ENCODE measurements at places on chromosomes 12 and 14. TPM values are rescaled to one million over a fixed set of nuclear protein-coding genes. Genes with fewer than 3 reads are reported as not detected.
A peak's percentile ranks its signal among the peaks of the same experiment; 100 is the strongest.

TOMM20L gene
- total RNA-seq, result not detected

IAPP gene
- total RNA-seq, result not detected

SNAPC1 gene
- 5.5 TPM for total RNA-seq

SLC38A1 gene
- total RNA-seq, result 207 TPM

SERPINA5 gene
- not detected for total RNA-seq

DLGAP5 gene
- 84.8 TPM for total RNA-seq

TMEM179 gene
- total RNA-seq, result not detected

GRCh38 chr12:93375906-93376305 is 1.8 kb upstream of the NUDT4 start:
- peaks cover 21% of the 10 kb centered on the region for H3K4me1 ChIP-seq
- no peak overlapping the region for H3K4me3 ChIP-seq
- DNase-seq, result no peak
- H3K27ac ChIP-seq, result no peak overlapping the region
- peaks cover 4% of the 10 kb centered on the region for H3K36me3 ChIP-seq
- peaks cover 2% of the 10 kb centered on the region for H3K27me3 ChIP-seq

DNA sequence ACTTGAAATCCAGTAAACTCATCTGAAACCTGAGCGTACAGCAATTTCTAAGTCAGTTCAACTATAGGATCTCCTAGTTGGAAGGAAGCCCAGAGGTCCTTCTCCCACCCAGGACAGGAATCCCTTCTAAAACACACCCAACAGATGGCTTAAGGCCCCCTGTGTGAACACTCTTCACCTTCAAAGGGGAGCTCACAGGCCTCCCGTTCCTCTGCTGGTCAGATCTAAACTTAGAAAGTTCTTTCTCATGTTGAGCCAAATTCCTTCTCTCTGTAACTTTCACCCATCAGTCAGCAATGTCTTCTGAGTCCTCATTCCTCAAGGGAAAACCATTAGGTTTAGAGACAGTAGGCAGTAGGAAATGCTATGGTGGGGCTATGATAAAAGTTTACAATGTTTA is 355.2 kb downstream of the PCNX1 start:
- no peaks in the 10 kb centered on the region for H3K27me3 ChIP-seq
- peaks cover 22% of the 10 kb centered on the region for H3K36me3 ChIP-seq
- no peak overlapping the region for H3K27ac ChIP-seq
- DNase-seq, result no peak
- H3K4me3 ChIP-seq, result no peak overlapping the region

- no peaks in the 10 kb centered on the region for H3K36me3 ChIP-seq
- H3K4me3 ChIP-seq, result no peak overlapping the region
- no peaks in the 10 kb centered on the region for H3K27me3 ChIP-seq
- DNase-seq, result no peak
These were observed 32.0 kb downstream of the DCP1B start for GRCh38 chr12:1972260-1972659.

- no peak overlapping the region for H3K4me3 ChIP-seq
- H3K27me3 ChIP-seq, result no peaks in the 10 kb centered on the region
- no peak overlapping the region for H3K27ac ChIP-seq
- no peak for DNase-seq
These were observed 102.2 kb downstream of the TMX1 start for GRCh38 chr14:51342226-51342625.

GRCh38 chr12:126361804-126362203 is 1296.6 kb downstream of the AACS start:
- H3K4me3 ChIP-seq, result no peak overlapping the region
- DNase-seq, result no peak
- H3K36me3 ChIP-seq, result no peaks in the 10 kb centered on the region
- no peaks in the 10 kb centered on the region for H3K27me3 ChIP-seq

- H3K27me3 ChIP-seq, result no peaks in the 10 kb centered on the region
- H3K4me3 ChIP-seq, result peak overlapping the region; percentile 51
- no peaks in the 10 kb centered on the region for H3K36me3 ChIP-seq
- H3K27ac ChIP-seq, result peak overlapping the region; percentile 46
- H3K4me1 ChIP-seq, result peaks cover 12% of the 10 kb centered on the region
These were observed 250.5 kb upstream of the FKBP4 start for GRCh38 chr12:2544230-2544629.

DNA sequence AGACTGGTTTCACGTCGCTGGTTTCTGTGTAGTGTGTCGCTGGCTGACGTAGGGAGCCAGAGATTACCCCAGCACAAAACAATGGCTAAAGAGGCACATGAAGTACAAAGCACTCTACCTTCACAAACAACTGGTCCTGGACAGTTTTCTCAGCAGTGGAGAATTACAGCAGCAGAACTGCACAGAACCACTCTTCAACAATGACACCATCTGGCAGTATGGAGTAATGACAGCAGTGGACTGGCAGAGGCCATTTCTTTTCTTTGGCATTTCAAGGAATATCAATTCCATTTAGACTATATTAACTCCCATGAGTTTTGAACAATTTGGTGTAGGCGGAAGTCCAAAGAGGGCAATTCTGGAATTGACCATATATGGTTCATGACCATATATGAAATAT is 1074.1 kb downstream of the AACS start:
- no peak for DNase-seq
- no peak overlapping the region for H3K4me3 ChIP-seq
- no peaks in the 10 kb centered on the region for H3K4me1 ChIP-seq
- H3K27me3 ChIP-seq, result no peaks in the 10 kb centered on the region
- H3K27ac ChIP-seq, result no peak overlapping the region

DNA sequence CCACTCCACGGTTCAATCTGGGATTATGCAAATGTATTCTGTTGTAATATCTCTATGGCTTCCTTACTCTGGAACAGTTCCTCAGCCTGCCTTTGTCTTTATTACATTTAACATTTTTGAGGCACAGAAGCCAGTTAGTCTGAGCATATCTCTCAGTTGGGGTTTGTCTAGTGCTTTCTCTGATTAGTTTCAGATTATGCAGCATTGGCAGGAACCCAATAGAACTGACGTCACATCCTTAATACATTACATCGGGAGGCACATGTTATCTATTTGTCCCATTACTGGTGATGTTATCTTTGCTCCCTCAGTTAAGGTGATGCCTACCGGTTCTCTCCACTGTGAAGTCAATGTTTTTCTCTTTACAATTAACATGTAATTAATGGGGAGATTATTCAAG is 62.4 kb downstream of the PPM1A start:
- H3K4me1 ChIP-seq, result no peaks in the 10 kb centered on the region
- H3K27ac ChIP-seq, result no peak overlapping the region
- DNase-seq, result no peak
- H3K4me3 ChIP-seq, result no peak overlapping the region
- H3K27me3 ChIP-seq, result peaks cover 8% of the 10 kb centered on the region

DNA sequence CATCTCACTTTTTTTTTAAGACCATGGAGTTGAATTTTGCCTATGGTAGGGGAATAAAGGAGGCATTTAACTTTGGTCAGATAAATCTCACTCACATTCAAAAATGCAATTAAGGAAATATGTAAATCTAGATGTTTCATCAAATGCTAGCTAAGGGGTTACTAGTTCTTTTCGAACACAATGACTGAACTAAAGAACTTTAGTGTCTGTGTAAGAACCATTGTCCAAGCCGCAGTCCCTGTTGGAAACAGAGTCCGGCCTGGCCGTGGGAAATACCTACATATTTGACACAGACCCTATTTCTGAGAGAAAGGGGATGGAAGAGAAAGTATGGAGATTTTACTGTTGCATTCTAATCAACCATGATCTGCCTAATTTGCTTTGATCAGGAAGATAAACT is 17.4 kb downstream of the LGR5 start:
- H3K36me3 ChIP-seq, result no peaks in the 10 kb centered on the region
- no peak overlapping the region for H3K27ac ChIP-seq
- H3K4me3 ChIP-seq, result no peak overlapping the region
- DNase-seq, result no peak
- H3K27me3 ChIP-seq, result peaks cover 18% of the 10 kb centered on the region

GRCh38 chr14:37023875-37024565 is 148.4 kb downstream of the SLC25A21 start:
- H3K4me3 ChIP-seq, result no peak overlapping the region
- H3K4me1 ChIP-seq, result no peaks in the 10 kb centered on the region
- H3K36me3 ChIP-seq, result no peaks in the 10 kb centered on the region
- H3K27ac ChIP-seq, result no peak overlapping the region
- H3K27me3 ChIP-seq, result no peaks in the 10 kb centered on the region

- no peak for DNase-seq
- H3K27ac ChIP-seq, result peak overlapping the region; percentile 51
- peaks cover 14% of the 10 kb centered on the region for H3K4me1 ChIP-seq
- no peaks in the 10 kb centered on the region for H3K36me3 ChIP-seq
These were observed 315.5 kb upstream of the OR4E1 start for GRCh38 chr14:21989090-21989489.

GRCh38 chr14:105582639-105583038 is 56.3 kb downstream of the TMEM121 start:
- H3K27ac ChIP-seq, result peak overlapping the region; percentile 0
- H3K27me3 ChIP-seq, result no peaks in the 10 kb centered on the region
- H3K4me3 ChIP-seq, result no peak overlapping the region
- H3K36me3 ChIP-seq, result no peaks in the 10 kb centered on the region
- peaks cover 2% of the 10 kb centered on the region for H3K4me1 ChIP-seq

DNA sequence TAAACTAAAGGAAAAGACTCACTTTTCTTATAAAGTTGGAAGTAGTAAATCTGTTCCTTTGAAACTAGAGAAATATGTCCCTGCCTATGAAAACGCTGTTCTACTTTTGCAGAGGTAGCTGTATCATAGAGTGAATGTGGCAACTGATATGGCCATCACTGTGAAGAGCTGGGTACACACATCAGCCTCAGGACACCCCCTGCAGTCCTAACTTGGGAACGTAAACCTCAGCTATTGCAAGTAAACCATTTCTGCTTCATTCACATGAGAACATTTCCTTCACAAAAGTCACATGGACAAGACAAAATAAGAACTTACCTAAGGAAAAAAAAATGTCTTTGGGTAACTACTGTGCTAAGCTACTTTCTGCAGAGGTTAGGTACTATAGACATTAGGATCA is 233.3 kb upstream of the PPFIA2 start:
- peaks cover 5% of the 10 kb centered on the region for H3K4me1 ChIP-seq
- H3K27me3 ChIP-seq, result no peaks in the 10 kb centered on the region
- no peak overlapping the region for H3K4me3 ChIP-seq
- no peaks in the 10 kb centered on the region for H3K36me3 ChIP-seq
- no peak overlapping the region for H3K27ac ChIP-seq
- DNase-seq, result peak; percentile 29

- DNase-seq, result no peak
- no peaks in the 10 kb centered on the region for H3K4me1 ChIP-seq
- H3K36me3 ChIP-seq, result no peaks in the 10 kb centered on the region
- no peak overlapping the region for H3K27ac ChIP-seq
- no peak overlapping the region for H3K4me3 ChIP-seq
These were observed 1721.5 kb upstream of the SEL1L start for GRCh38 chr14:83255015-83255726.

DNA sequence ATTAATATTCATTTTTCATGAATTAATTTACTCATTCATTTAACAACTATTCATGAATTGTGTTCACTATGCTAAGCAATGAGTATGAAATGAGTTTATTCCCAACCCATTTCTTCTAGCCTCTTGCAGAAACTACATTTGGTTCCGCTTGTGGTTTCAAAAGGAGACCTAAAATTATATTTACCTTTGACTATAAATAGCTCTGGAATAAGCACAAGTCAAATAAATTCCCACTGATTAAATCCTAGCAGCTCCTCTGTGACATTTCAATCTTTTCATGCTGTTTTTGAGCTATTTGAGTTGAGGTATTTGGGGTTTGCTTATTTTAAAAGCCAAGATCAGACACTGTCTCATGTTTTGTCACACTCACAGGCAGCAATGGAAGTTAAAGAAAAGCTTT is 46.9 kb downstream of the DUSP6 start:
- H3K4me3 ChIP-seq, result no peak overlapping the region
- no peak overlapping the region for H3K27ac ChIP-seq
- H3K4me1 ChIP-seq, result peaks cover 30% of the 10 kb centered on the region
- no peak for DNase-seq
- no peaks in the 10 kb centered on the region for H3K27me3 ChIP-seq

DNA sequence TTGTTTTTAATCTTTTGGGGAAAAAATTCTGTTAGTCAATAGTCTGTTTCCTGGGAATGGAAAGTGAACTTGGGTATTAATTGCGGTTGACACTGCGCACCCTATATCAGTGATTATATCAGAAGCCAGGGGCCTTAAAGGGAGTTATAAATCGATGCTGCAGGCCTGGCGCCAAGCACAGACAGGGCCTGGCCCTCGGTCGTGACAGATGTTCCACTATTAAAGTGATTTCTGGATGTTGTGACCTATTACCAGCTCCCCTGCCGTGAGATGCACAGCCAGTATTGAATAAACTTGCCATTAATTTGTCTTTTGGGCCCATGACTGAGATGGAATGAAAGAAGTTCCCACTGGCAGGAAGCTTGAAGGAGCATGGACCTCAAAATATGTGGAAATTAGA is 45.1 kb upstream of the KITLG start:
- no peaks in the 10 kb centered on the region for H3K36me3 ChIP-seq
- H3K27ac ChIP-seq, result no peak overlapping the region
- H3K27me3 ChIP-seq, result no peaks in the 10 kb centered on the region
- H3K4me1 ChIP-seq, result no peaks in the 10 kb centered on the region
- no peak overlapping the region for H3K4me3 ChIP-seq
- DNase-seq, result no peak

- no peak for DNase-seq
- peaks cover 2% of the 10 kb centered on the region for H3K27me3 ChIP-seq
- peak overlapping the region; percentile 81 for H3K4me3 ChIP-seq
These were observed 9.7 kb upstream of the SGPP1 start for GRCh38 chr14:63737582-63738006.

GRCh38 chr14:24959791-24960331 is 90.1 kb downstream of the STXBP6 start:
- H3K4me1 ChIP-seq, result no peaks in the 10 kb centered on the region
- H3K4me3 ChIP-seq, result no peak overlapping the region
- H3K27ac ChIP-seq, result no peak overlapping the region

DNA sequence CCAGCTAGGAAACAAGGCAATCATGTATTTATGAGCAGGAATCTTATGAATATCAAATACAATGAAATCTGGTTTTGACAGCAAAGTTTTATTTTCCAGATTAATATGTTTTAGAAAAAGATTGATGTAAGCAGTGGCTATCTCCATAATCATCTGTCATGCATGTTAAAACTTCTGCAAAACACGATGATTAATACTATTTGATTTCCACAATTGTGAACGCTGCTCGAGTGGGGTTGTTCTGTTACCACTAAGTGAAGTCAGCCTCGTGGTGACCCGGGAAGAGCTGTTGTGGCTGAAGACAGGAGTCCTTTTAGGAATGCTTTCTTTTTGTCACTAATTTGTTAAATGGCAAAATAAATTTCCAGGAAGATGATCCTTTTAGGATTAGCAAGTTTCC is 9.4 kb downstream of the CFAP251 start:
- H3K4me1 ChIP-seq, result no peaks in the 10 kb centered on the region
- H3K27ac ChIP-seq, result no peak overlapping the region
- no peaks in the 10 kb centered on the region for H3K36me3 ChIP-seq
- H3K4me3 ChIP-seq, result no peak overlapping the region

DNA sequence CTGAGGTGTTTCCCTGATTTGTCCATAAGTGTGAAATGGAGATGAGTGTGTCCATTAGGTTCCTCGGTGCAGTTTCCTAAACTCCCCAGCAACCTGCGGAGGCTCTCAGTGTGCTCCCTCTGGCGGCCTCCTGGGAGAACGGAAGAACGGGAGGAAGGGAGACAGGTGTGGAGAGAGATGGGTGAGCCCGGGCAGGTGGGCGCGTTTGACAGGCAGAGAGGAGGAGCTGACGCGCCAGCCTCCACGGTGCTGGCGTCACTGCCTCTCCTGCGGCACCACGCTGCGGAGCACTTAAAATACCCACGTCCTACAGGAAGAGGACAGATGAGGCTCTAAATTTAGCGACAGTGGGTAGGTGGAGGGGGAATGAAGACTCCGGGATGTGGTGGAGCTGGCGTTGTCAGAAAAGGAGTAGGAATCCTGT is 26.8 kb upstream of the PEX5 start:
- no peak overlapping the region for H3K27ac ChIP-seq
- H3K4me1 ChIP-seq, result peaks cover 6% of the 10 kb centered on the region
- H3K4me3 ChIP-seq, result peak overlapping the region; percentile 31
- no peak for DNase-seq
